ENCODE measurements at places on chromosomes 13 and 19.

DNA sequence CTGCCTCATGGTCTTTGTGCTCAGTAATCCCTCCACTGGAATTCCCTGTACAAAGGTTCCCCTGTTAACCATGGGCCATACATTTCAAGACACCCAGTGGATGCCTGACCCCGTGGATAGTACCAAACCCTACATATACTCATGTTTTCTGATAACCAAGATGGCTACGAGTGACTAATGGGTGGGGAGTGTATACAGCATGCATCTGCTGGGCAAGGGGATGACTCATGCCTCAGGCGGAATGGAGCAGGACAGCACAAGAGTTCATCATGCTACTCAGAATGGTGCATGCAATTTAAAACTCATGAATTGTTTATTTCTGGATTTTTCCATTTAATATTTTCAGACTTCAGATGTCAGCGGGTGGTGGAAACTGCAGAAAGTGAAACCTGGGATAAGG lies 13.3 kb upstream of the FGF9 start:
- no peak for DNase-seq

DNA sequence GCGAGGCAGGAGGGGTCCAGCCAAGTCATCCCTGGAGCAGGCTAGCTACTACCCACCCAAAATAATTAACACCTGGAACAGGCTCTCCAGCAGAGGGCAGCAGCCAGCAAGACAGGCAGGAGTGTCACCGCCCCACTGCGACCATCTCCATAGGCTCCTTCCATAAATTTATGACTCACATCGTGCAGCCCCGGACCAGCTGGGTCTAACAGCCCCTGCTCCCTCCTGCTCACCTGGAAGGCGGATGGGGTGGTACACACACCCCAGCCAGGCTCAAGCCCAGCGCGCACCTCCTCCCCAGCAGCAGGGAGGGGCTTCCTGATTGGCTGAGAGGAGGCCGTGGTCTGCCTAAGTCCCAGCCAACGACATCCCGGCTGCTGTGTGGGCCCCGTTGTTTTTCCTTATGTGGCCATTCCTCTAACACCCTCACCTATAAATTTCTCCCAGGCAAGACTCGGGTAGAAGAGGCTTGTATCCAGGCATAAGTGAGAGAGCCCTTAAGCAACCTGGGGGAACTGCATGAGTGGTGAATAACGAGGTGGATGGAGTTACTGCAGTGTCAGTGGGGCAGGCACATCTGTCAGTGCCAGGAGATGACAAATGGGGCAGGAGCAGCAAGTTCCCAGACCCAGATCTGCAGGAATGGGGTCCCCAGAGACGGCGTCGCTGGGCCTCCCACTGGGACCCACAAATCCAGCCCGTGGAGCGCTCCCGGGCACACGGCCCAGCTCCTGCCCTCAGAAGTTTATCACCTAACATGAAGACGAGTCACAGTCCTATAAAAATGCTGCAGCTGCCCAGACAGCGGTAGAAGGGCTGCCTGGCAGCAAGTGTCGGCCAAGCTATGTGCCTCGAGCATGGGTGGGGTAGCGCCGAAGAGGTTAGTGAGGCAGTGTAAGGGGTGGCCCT lies 43.1 kb downstream of the CEBPG start:
- peak; percentile 29 for DNase-seq

DNA sequence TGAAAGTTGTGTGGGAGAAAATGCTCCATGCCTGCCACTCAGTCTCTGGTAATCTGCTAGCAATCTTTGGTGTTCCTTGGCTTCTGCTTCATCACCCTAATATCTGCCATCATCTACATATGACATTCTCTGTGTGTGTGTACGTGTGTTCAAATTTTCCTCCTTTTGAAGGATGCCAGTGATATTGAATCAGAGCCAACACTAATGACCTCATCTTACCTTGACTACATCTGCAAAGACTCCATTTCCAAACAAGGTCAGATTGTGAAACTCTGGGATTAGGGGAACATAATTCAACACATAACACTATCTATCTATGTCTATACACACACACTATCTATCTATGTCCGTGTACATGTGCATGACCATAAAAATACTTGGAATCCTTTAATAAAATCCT lies 81.4 kb upstream of the IRS2 start:
- no peak for DNase-seq

GRCh38 chr13:70959035-70959775 lies 851.0 kb upstream of the KLHL1 start:
- DNase-seq = no peak

GRCh38 chr13:73876323-73876722 lies 257.9 kb downstream of the KLF12 start:
- DNase-seq = no peak

DNA sequence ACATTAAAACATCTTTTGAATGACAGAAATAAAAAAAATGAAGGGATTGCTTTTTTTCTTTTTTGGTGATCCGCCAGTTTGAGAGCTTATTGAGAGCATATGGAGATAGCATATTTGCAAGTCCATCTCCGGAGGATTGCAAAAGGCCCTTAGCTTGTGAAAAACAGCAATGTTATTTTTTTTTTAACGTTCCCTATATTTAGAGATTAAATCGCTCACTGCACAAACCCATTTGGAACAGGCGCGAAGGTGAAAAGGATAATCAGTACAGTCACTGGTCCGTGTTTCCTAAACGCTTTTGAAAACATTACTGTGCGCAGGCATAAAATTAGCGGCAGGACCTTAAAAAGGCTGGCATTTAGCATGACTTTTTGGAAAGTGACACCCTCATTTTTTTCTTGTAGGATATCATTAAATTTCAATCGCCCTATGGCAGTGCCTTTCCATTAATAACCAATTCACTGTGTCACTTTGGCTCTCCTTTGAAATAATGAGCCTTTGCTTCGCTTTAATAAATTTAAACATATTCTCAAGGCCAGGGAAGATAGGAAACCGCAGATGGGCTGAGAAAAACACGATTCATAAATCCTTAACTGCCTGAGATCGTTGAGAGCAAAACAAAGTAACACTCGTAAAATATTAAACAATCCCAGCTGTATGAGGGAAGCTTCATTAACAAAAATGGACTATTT lies 342.2 kb downstream of the DACH1 start:
- DNase-seq = no peak

DNA sequence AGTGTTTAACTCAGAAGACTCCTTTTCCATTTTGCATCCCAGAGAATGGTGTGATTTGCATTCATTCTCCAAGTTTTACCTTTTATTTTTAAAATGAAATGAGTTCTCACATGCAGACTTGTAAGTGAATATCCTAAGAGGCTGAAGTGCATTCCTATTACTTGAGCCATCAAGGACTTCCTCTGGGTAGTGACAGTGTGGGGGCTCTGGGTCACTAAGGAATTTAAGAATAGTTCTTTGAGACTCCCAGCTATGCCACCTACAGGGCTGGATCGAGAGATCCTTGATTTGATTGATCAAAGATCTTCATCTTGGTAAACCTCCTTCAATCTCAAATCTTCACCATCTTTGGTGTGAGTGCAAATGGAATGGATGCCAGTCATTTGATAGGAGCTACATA lies 36.3 kb upstream of the SLC10A2 start:
- no peak for DNase-seq

- no peak for DNase-seq
These were observed 469 bp upstream of the RNF6 start for GRCh38 chr13:26222520-26223046.

GRCh38 chr13:20782116-20782708 lies 8.5 kb upstream of the EEF1AKMT1 start:
- DNase-seq = no peak

- DNase-seq = no peak
These were observed 57.5 kb downstream of the CPAMD8 start for GRCh38 chr19:16969135-16969534.

GRCh38 chr19:5319516-5319915 lies 21.1 kb downstream of the PTPRS start:
- no peak for DNase-seq

GRCh38 chr13:77009011-77009410 lies 17.1 kb downstream of the CLN5 start:
- DNase-seq = no peak

DNA sequence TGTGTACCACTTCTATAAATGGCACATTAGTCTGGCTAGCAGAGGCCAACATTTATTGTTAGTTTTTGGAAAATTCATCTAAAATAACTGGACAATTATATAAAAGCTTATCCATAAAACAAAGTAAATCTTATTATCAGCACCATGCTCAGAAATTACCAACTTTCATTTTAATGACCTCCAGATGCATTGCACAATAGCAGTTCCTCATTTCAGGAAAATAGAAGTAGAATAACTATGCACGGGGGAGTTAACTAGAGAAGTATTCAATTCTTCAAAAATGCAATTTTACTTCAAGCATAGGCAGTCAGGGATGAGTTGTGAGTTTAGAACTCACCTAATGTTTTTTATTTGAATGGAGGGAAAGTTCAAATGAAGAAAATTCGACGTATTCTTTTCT lies 1023.5 kb downstream of the PCDH17 start:
- no peak for DNase-seq

DNA sequence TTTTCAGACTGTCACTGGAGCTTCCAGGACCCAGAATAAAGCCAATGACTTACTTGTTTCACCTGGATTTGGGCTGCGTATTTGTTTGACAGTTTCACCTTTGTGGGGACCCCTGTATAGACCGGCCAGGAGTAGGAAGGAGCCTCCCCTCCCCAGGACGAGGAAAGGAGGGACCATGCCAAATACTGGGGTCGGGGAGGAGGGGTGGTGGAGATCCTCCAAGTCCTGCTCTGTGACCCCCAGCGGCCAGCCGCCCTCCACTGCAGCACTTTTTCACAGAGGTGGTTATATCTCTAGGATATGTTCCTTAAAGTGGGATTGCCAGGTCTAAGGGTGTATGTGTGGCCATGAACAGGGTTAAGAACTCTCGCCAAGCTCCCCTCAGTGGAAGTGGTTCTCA lies 25.7 kb upstream of the ZNF492 start:
- no peak for DNase-seq

DNA sequence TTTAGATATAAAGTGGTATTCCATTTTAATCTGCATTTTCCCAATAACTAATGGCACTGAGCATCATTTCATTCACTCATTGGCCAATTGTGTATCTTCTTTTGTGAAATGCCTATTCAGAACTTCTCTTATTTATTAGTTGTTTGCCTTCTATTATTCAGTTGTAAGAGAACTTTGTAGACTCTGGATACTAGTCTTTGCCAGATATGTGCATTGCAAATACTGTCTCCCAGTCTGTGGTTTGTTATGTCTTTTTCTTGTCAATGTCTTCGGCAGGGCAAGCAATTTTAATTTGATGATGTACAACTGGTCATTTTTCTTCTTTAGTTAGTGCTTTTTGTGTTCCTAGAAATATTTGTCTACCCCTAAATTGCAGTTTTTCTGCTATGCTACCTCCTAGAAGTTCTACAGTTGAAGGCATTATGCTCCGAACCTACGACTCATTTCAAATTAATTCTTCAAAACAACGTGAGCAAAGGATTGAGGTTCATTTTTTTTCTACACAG lies 115.9 kb downstream of the TSHZ3 start:
- DNase-seq = no peak

GRCh38 chr13:90763476-90764150 lies 583.9 kb upstream of the MIR17HG start:
- DNase-seq = no peak

DNA sequence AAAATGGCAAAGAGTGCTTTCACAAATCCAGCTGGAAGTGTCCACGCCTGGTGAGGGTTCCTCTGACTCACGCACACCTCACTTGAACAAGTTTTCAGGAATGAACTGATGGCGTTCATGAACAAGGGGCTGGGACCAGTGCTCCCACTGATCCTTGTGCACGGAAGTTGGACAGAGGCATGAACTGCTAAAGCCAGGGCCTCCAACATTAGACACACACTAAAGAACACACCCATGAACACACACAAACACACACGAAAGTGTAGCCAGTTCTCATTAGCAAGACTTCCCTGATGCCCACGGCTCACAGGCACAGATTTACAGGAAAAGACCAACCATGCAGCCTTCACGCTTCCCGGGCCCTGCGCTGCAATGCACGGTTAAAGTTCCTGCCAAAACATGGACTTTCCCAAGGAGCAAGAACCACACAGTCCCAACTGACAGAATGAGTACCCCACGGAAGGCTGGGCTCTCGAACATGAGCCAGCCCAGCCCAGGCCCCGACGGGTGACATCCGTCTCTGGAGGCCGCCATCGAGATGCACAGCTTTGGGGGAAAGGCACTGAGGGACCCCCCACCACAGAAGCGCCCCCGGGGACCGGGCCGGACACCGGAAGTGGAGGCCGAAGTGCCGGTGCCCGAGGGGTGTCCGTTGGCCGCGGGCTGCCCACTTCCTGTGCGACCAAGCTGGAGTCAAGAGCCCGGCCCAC lies 808 bp downstream of the DNMT1 start:
- DNase-seq = peak; percentile 52

- DNase-seq = no peak
These were observed 149.9 kb upstream of the HTR2A start for GRCh38 chr13:47046706-47047105.

GRCh38 chr13:79861731-79862130 lies 380.8 kb downstream of the NDFIP2 start:
- DNase-seq = no peak

GRCh38 chr19:54791476-54791875 lies 11.9 kb upstream of the KIR2DL4 start:
- no peak for DNase-seq

GRCh38 chr13:111640006-111640405 lies 319.6 kb downstream of the TEX29 start:
- no peak for DNase-seq

DNA sequence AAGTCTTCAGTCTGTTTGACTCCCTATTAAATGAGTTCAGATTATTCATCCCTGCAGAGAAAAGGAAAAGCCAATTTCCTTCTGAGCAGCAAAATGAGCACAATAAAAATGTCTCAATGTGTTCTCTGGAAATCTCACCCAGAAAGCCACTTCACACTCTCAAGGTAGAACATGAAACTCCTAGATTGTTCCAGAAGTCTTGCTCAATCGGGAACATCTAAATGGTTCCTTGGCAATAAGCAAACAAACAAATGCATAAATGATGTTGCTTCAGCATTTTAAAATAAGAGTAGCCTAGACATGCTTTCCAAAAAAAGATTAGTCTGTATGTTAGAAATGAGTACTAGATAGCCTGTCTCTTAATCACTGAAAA lies 59.7 kb upstream of the TNFRSF19 start:
- no peak for DNase-seq

DNA sequence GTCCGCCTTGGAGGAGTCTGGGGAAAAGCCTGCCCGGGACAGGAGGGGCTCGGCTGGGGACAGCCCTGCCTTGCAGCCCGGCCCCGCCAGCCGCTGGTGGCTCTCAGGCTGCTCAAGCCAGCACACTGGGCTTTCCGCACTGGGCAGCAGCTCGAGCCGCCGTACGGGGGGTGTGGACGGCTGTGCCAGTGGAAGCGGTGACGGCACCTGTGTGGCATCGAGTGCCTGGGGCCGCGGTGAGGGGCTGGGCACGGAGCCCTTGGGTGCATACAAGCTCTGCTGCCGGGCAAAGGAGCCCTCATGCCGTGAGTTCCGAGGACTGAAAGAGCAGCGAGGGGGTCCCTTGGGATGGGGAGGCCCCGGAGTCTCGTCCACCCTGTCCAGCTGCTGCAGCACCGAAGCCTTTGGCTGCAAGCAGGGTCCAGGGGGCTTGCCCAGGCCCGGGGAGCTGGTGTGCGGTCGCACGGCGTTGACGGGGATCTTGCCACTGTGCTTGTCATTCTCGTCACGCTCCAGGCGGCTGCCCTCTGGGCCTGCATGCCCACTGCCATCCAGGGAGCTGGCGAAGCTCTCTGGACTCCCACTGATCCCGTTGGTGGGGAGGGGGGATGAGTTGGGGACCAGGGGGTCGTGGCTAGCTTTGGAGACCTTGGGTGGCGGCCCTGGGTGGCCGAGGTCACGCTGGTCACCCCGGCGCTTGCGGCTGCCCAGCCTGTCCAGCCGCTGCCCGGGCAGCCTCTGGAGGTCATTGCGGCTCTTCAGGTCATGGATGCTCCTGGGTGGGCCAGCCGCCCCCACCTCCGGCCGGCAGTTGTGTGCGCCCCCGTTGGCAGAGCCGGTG lies 4.7 kb upstream of the SLC35E1 start:
- no peak for DNase-seq

Data from NCI-H774 (cell line).